ENCODE measurements at places on chromosomes 2 and 18.

- DNase-seq = no peak
Measured at GRCh38 chr2:9694661-9695234, 64.0 kb upstream of the YWHAQ start.

- DNase-seq = no peak
Measured at GRCh38 chr2:139296672-139297209, 516.6 kb upstream of the NXPH2 start.

- no peak for DNase-seq
Measured at GRCh38 chr2:126916744-126917143, 18.1 kb downstream of the TEX51 start.

GRCh38 chr18:22026889-22027288 lies 142.5 kb upstream of the GATA6 start:
- DNase-seq = no peak

DNA sequence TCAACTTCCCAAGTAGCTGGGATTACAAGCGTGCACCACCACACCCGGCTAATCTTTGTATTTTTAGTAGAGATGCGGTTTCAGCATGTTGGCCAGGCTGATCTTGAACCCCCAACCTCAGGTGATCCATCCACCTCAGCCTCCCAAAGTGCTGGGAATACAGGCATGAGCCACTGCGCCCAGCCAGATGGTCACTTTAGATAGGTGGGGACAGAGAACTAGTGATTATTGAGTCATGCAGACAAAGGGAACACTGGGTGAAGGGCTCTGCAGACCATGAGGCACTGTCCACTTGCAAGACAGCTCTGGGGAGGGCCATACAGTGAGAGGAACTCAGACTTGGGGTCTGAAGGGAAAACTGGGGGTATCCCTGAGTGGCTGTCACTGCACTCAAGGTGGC lies 58.4 kb upstream of the POMC start:
- DNase-seq = no peak

DNA sequence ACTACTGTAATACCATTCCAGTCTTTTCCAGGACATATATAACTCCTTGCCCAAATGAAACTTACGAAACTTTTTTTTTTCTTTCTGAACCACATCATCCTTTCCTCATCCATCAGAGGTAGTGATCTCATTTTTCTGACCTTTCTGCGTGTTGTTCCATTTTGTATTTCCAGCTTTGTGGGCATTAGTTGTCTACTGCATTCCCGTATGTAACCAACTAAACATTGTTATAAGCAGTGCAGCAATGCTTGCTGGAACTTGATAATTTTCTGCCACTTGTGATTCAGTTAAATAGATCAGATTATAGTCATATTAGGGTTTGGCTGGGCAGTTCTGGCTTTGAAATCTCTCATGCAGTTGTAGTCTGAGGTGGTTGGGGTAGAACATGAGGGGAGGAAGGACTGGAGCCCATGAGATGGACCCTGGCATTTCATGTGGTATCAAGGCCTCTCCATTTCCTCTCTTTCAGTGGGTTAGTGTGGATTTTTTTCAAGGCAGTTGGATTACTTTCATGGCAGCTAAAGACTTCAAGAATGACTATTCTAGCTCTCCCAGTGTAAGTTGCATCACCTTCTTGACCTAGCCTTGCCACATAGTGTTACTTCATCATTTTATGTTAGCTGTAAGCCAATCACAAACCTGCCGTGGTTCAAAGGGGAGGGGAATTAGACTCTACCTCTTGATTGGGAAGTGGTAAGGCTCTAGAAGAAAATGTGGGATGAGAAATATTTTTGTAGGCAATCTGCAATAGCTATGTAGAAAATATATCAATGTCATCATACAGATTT lies 80.5 kb downstream of the EHBP1 start:
- no peak for DNase-seq

GRCh38 chr2:145160855-145161254 lies 640.9 kb upstream of the ZEB2 start:
- DNase-seq = no peak

DNA sequence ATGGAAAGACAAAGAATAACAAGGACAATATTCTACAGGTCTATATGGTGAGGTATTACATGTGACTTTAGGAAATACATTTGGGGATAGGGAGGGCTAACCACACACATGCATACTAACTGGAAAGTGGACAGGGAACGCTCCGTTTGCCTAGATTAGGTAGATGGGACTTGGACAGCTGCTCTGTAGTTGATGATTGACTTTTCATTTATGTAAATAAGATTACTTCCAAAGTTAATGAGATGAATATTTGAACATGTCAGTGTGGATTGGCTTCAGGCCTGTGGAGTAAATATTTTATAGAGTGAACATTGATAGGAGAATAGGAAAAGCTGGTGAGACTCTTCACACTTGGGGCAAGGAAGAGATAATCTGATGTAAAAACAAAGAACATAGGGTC lies 142.0 kb downstream of the NCK2 start:
- no peak for DNase-seq

GRCh38 chr2:99571533-99571932 lies 81.7 kb upstream of the REV1 start:
- no peak for DNase-seq

GRCh38 chr2:37896319-37896718 lies 28.8 kb upstream of the RMDN2 start:
- no peak for DNase-seq

DNA sequence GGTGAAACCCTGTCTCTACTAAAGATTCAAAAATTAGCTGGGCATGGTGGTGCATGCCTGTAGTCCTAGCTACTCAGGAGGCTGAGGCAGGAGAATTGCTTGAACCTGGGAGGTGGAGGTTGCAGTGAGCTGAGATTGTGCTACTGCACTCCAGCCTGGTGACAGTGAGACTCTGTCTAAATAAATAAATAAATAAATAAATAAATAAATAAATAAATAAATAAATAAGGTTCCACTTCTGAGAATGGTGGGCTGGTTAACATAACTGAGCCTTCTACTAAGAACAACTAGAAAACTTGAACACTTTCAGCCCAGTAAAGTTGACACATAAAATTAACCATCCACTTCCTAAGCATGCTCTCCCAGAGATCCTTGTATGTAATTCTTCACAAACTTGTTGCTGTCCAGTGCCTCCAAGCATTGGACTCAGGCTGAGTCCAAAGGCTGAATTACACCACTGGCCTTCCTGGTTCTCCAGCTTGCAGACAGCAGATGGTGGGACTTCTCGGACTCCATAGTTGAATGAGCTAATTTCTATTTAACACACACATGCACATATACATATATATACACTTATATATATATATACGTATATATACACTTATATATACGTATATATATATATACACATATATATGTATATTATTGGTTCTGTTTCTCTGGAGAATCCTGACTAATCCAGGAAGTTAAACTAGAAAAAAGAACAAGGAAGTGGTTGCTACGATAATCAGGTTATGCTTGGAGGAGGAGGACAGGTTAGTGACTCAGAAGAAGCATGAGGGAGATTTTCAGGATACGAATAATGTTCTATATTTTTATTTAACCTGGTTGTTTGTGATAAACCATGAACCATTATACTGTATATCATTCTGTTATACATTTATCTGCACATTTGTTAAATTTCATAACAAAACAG lies 348.8 kb downstream of the METTL4 start:
- DNase-seq = no peak

DNA sequence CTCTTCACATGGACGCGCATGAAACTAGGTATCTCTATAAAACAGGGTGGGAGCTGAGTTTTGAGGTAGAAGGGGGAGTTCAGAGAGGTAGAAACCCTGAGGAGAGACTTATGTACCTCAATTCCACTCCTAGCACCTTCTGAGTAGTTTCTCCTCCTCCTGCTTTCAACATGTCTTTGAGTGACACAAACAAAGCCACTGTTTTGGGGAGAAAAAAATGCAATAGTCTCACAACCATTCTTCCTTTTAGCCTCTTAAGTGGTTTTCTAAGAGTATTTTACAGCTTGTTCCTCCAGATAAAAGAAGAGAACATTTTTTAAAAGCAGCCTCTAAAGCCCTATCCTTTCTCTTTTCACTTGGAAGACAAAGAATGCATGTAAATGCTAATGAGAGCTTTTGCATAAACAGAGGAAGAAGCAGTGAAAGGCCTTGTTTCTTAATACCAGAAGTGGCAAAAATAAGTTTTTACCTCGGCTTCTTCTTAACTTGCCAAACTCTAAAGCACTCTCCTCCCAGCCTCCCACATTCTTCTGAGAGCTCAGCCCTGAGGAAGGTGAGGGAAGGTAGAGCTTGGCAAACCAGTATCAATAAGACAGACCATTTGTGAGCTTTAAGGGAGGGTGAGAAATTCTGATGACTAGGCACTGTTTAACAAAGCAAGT lies 1304.4 kb upstream of the ACVR2A start:
- DNase-seq = no peak

DNA sequence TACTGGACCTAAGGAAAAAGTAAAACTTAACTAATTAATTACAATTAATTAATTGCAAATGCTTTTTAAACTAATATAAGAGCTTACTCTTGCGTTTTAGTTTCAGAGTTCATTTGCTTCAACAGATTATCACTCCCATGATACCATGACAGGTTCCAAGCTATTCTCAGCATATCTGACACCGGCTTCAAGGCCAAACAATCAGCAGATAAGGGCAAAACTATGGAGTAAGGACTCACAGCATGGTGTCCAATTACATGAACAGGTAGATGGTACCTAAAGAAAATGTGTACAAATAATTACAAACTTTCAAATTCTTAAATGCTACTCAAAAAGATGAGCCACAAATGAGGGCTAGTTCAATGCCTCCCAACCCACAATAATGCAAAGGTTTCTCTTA lies 77.2 kb downstream of the RTTN start:
- no peak for DNase-seq

DNA sequence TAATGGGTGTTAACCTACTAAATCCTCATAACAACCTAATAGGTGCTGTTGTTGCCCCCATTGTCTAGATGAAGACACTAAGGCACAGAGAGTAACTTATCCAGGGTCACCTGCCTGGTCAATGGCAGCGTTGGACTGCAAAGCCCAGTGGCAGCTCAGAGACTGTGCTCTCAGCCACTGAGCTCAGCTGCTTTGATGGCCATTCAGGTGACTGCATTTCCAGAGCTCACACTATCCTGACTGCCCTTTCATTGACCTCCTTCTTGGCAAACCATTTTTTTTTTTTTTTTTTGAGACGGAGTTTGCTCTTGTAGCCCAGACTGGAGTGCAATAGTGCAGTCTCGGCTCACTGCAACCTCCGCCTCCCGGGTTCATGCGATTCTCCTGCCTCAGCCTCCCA lies 115.2 kb downstream of the MAPK4 start:
- no peak for DNase-seq

GRCh38 chr18:77129150-77129551 lies 3.4 kb downstream of the MBP start:
- no peak for DNase-seq

GRCh38 chr2:43274721-43275120 lies 48.3 kb upstream of the ZFP36L2 start:
- DNase-seq = no peak

DNA sequence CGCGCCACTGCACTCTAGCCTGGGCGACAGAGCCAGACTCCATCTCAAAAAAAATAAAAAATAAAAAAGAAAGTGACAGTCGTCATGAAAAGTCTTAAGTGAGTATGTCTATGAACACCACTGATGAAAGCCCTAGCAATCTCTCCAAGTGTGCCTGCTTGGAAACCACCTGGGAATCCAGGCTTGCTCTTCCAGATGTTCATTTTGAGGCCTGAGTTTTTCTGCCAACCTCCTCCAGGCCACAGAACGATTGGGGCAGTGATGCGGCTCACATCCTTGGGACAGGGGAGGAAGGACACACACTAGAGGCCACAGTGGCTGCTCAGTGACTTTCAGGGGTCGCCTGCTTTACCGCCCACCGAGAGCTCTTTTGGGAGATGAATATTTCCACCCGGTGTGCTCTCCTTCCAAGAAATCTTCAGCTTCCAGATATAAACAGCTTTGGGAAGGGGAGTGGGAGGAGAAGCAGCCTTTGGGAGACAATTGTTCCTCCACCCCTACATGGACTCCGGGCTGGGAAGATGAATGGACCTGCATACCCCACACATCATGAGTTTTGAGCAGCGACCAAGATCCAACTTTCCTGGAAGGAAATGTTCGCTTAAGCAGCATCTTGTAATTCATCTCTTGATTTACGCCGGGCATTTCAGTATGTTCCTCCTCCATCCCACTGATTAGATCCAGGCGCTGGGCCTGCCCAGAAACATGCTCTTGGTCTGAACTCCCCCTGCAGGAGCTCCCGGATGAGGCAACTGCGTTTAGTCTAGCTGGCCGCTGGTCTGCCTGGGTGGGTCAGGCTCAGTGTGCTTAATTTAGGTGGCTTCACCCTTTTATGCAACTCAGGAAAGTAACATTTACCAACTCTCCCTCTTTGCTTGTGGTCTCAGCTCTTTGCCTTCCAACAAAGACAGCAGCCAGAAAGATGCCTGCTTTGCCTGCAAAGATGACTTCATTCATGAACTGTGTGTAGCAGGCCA lies 6.2 kb upstream of the ARMC9 start:
- peak; percentile 71 for DNase-seq

GRCh38 chr2:129254718-129255117 lies 724.7 kb upstream of the RAB6C start:
- DNase-seq = no peak

GRCh38 chr2:235008584-235009044 lies 56.8 kb downstream of the SH3BP4 start:
- no peak for DNase-seq

- DNase-seq = peak; percentile 64
Measured at GRCh38 chr2:234288974-234289455, 207.9 kb downstream of the ARL4C start.

DNA sequence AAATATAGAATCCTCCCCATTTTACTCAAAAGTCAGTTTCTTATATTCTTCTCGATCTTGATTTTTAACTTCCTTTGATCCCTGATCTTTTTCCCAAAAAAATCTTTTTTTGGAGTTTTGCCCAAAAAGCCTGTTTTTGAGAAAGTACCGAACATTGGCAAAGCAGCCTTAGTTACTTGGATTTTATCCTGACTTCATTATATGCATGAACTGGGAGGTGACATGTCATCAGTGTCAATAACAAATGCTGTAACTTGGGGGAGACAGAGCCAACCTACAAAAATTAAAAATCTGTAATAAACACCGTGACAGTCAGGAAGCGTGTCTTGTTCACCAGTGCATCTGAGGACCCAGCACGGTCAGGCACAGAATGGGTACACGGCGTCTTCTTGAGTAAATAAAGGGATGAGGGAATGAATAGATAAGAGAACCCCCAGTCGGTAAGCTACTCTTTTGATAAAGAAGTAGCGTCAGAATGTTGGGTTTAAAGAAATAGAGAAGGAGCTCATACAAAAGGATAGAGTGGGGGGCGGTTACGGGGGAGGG lies 24.9 kb downstream of the TRAPPC12 start:
- DNase-seq = no peak

- DNase-seq = no peak
Measured at GRCh38 chr2:75964646-75965045, 253.9 kb upstream of the GCFC2 start.

DNA sequence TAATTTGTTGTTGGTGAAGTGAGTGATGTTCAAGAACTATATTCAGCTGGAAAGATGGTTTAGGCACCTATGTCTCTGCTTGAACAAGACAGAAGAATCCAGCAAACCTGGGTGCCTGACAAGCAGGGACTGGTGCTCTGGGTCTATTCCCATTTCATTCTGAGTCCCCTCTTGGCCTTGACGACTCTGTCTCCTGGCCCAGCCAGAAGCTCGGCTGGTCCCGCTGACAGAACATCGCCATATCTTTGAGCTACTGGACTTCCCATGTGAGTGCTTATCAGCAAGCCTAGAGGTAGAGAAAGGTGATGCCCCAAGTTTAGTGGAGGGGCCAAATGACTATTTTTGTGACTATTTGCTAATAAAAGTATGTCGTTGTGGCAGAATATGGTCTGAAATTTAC lies 48.2 kb downstream of the SDC1 start:
- DNase-seq = no peak
